ENCODE measurements at places on chromosomes 7 and 10.

GRCh38 chr7:30726296-30727006 lies 25.5 kb upstream of the INMT start:
- no peak for DNase-seq

GRCh38 chr10:84798312-84798711 lies 469.9 kb downstream of the CCSER2 start:
- DNase-seq = no peak

- no peak for DNase-seq
These were observed 24.6 kb upstream of the WNT16 start for GRCh38 chr7:121304102-121304658.

DNA sequence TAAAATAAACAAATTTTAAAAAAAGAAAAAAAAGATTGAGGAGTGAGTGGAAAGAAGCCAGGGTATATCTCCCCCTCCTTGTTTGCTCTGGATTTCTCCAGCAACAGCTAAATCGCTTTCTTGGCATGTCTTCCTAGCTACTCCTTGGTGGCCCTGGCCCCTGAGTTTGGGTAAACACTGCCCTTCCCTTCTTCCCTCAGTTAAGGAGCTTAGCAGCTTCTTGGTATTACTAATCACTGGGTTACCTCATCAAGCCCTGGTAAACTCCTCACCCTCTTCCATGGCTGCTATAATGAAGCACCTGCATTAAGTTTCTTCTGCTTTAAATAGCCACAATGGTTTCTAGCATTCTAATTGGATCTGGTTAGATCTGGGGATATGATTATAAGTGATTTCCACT lies 269.8 kb downstream of the FZD1 start:
- DNase-seq = no peak

GRCh38 chr10:102632394-102633111 lies 11.7 kb upstream of the TRIM8 start:
- no peak for DNase-seq

DNA sequence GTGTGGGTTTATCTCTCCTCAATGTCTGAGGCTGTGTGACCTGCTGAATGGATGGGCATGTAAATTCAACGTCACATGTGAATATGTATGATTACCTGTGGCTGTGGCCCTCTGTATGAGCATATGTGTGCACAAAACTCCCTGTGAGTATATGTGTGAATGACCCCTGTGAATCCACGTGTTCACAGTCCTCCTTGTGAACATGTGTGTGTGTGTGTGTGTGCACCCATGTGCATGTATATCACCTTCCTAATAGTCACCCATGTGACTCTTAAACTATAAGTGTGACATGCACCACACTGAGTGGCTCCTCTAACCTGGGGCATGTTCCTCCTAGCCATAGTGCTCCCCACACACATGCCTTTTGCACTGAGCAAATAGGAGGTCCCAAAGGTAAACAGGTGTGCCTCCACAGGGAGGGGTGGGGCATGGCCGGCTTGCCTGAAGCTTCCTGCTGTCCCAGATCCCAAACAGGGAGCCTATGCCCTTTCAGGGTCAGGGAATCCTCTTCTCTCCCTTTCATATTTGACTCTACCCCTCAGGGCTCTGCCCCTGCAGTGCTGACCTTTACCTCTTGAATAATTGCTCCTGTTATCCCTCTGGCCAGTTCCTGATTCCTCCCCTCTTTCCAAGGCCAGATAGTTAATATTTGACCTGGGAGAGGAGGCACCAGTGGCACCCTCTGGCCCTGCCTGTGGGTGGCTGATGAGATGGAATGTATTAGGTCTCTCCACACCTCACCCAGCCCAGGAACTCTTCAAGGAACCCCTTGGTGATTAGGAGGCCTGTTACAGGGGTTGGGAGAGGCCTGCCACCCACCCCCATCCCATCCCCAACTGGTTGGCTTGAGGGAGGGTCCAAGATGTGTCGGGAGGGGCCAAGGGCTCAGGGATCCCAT lies 1.9 kb downstream of the SEMA4G start:
- DNase-seq = no peak

DNA sequence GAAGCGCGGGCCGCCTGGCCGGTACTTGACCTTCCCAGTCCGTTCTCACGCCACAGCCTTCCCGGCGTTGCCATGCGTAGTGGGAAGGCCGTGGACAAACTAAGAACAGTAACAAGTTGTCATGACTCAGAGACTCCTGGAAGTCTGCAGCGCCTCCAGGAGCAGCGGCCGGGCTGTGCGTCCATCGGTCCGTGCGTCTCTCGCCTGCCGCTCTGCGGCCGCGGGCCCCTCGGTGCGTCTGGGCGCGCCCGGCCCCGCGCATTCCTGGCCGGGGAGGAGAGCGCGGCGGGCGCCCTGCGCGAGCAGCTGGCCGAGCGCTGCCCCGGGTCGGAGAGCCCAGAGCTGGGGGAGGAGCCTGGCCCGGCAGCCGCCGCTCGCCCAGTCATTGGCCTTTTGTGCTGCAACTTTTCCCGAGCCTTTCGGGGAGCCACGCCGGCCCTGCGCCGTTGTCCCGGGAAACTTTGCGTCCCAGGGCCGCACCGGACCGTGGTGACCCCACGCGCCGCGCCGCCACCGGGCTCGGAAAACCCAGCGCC lies 123.7 kb downstream of the TACC2 start:
- DNase-seq = no peak

- DNase-seq = no peak
These were observed 26.3 kb upstream of the PPIF start for GRCh38 chr10:79320820-79321493.

DNA sequence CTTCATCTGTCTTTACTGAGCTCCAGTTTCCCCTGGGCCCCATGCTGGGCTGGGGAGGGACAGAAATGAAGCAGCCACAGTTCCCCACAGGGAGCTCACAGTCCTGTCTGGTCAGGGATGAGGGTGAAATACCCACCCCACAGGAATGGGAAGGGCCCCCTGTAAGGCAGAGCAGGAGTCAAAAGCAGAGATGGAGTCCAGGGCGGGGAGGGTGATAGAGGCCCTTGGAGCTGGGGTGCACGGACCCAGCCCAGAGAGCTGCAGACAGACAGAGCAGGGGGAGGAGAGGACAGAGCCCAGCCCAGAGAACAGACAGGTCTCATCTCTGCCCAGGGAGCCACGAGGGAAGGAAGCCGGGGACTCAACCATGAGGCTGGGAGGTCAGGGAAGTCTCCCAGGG lies 34.9 kb upstream of the ZNF488 start:
- DNase-seq = no peak

GRCh38 chr7:11754933-11755332 lies 77.1 kb downstream of the THSD7A start:
- no peak for DNase-seq

DNA sequence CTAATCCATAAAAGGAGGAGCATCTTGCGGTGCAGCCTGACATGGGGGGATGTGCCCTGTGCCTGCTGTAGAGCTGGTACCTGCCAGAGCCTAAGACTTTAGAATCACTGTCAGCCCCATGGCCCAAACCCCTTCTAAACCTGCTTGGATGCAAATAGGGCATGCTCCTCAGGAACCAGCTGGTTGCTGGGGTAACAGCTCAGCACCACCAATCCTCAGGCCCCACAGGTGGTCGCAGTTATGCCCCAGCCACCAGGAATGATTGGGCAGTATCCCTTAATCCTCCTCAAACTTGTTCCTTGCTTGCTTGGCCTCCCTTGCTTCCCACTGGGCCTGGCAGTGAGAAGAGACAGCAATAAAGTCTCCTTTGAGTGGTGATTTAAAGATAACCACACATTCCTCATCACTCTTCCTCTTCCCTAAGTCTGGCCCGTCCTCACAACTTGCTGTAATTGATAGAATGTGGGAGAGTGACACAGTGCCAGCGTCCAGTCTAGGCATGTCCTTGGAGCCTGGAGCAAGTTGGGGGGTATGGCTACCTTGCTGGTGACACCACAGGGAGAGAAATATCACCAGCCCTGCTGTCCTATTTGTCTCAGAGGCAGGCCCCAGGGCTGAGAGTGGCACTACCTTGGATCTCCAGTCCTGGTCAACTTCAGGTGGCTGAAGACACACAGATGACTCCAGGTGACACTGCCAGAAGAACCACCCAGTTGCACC lies 43.0 kb downstream of the VSTM4 start:
- no peak for DNase-seq
